Astrocyte of the hippocampus (primary cell): ENCODE measurements at places on chromosomes 3 and 15.

DNA sequence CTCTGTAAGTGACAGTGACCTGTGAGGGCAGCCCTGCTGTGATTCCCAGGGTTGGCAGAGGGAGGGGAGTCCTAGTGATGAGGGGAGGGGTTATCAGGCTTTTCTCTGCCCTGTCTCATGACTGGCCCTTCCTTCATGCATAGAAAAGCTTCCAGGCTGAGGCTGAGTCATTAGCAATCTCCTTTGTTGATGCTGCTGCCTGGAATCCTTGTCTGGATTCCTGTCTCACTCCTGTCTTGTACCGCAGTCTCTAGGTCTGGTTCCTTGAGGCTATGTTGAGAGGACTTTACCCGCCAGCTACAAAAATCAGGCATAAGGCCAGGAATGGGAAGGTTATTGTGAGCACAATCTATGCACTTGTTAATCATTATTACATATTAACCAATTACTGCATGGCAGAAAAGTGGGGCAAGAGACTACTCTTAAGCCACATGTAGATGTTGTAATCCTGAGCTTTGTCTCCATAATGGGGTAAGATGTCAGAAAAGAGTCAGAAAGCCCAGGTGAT, 7.2 kb downstream of the KLHL6 start:
- DNase-seq = peak; percentile 95

GRCh38 chr3:58562498-58562897, 14.7 kb downstream of the FAM107A start:
- DNase-seq = no peak

- DNase-seq = no peak
These were observed 93.0 kb upstream of the SLC25A36 start for GRCh38 chr3:140848666-140849065.

- no peak for DNase-seq
These were observed 21.6 kb downstream of the GADL1 start for GRCh38 chr3:30872879-30873278.

GRCh38 chr3:15094187-15094875, 4.6 kb downstream of the RBSN start:
- DNase-seq = peak; percentile 26

DNA sequence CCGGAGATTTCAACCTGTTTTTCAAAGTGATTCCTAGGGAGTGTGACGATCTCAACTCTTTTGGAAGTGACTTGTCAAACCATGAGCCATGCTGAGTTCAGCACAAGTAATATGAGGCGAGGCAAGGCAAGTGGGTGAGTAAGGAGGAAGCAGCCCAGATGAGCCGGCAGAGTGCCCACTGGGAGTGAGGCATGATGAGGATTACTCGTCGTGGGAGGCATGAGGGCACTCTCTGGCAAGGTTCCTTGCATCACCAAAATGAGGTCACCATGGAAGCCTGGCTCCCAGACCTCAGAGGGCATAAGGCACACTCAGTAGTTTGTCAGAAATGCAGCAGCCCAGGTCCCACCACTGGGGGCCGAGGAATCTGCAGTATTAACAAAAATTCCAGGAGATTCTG, 636.1 kb downstream of the MAGI1 start:
- peak; percentile 88 for DNase-seq

DNA sequence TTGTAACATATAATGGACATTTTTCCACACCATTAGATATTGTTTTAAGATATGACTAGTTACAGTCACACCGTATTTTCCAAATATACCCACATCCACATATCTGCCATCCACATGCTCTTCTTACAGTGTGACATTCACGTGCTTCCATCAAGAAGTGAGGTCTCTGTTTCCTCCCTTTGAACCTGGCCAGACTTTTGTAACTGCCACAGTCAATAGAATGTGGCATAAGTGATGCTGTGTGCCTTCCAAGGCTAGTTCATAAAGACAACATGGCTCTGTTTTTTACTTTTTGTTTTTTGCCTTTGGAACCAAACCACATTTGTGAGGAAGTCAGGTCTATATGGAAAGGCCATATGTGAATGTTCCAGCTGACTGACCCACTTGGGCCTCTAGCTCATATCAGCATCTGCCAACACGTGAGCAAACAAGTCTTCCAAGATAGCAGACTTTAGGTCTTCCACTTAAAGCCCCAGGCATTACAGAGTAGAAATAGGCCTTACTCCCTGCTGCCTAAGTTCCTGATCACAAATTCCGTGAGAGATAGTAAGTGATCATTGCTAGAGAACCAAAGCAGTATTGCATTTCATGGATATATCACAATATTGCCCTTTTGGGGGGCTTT, 27.1 kb downstream of the EIF1B start:
- DNase-seq = no peak

DNA sequence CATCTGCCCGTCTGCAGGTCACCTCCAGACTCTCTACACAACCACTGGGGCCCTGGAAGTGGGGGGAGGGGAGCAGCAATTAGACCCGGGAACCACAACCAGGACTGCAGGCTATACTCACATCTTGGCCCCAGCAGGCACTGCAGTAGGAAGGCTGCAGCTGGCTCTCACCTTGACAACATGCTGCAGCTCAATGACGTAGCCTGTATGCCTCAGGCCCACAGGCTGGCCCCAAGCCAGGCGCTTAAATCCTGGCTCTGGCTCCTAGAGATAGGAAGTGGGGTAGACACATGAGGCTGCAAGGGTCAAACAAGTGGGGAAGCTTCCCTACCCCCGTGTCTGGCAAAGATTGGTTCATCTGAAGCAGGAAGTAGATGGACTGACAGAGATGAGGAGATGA, 4.6 kb upstream of the QRICH1 start:
- peak; percentile 32 for DNase-seq

DNA sequence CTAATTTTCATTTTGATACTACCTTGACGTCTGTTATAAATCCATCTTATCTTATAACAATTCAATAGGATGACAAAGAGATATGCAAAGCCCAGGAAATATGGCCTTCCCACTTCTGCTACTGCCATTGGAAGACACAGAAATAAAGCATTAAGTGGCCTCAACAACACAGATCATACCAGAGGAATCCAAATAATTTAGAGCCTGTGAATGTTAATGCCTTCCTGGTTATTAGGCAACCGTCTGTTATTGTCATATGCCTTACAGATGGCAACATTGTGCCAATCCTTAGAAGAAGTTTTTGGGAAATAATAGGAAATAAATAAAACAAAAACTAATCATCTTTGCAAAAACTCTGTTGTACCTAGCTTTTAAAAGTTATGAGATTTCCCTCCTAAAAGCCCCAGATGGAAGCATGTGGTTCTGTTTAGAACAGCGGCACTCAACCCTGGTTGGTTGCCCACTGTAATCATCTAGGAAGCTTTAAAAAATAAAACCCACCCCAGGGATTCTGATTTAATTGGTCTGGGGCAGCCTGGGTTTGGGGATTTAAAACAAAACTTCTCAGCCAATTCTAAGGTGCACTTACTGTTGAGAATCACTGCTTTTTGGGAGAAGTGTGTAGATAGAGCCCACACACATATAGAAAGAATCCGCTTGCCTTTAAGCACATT, 704.8 kb upstream of the CFAP20DC start:
- DNase-seq = no peak

DNA sequence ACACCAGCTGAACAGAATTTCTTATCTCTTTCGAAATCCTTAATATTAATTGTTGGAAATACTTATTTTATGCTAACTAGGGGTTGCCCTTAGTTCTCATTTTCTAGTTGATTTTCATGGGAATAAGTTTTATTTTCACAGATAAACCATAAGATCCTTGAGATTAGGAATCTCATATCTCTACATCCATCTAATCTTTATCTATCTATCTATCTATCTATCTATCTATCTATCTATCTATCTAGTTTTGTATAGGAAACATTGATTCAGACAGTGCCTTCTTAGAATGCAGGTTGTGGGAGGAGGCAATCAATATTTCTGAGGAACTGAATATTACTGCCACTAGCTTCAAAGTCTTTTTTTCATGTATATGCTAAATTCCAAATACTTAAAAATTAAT, 3.5 kb upstream of the KBTBD8 start:
- no peak for DNase-seq

- DNase-seq = no peak
These were observed 79.8 kb upstream of the IQSEC1 start for GRCh38 chr3:13152826-13153710.

DNA sequence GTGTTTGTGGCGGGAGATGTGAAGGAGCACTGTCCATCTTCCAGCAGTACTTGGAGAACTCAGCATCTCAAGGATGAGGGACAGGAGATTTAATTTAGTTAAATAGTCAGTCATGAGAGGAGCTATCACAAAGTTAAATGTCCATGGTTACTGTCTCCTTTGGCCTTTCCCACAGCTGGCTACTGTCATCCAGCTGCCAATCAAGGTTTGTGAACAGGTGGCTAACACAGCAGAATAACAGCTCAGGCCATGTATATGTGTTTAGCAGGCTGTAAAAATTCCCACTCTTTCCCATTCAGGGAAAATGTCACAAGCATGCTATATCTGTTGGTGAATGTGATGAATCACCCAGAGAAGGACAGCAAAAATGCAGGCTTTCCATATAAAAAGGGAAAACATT, 120.5 kb downstream of the TMEM108 start:
- DNase-seq = no peak

DNA sequence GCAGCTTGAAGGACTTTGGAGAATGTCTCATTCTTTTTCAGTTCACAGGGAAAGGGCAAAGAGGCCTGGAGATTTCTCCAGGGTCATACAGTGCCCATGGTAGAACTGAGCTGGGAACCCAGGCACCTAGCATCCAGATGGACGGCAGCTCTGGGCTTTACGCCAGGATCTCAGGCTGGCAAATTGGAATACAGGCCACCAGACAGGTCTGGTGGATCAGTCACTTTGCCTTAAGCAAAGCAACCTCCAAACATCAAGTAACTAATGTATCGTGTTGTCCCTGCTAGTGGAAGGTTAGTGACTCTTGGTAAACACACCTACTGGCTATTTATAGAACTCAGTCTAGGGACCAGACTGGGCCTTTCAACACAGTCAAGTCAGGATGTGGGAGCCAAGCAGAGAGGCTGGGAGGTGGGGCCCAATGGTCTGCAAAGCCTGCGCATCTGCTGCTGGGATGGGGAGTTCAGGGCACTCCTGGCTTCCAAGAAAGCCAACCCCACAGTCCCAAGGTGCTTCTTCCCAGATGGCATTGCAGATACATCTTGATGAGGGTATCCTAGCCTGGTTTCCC, 30.2 kb downstream of the RPLP1 start:
- no peak for DNase-seq

DNA sequence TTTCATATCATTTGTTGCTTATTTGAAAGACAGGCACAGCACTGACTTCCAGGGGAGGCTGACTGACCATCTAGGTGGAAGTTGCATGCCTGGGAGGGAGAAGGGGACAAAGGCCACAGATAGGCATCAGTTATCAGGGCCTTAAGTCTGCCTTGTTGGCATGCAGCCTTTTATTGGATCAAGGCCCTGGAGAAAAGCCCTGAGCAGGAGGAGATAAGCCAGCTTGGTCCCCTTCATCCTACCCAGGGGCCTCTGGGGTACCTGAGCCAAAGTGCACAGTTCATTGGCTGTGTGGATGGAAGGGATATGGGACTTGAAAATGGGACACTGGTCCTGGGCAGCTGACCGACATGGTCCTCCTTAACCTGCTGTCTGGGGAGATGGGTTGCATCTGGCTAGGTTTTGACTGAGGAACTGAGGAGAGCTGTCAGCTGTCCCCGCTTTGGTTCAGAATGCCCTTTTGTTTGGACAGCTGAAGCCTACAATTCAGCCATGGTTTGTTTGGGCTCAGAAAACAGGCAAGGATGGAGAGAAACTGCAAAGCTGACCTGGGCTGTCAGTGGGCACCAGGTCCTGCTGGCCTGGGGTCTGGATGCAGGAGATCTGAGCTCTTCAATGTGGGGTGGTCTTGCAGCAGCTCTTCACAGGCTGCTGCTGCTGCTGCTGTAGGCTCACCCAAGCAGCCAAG, 60.0 kb downstream of the FLNB start:
- no peak for DNase-seq

GRCh38 chr3:69193749-69194148, 71.4 kb upstream of the LMOD3 start:
- no peak for DNase-seq

GRCh38 chr15:27441120-27441519, 470.1 kb downstream of the GABRG3 start:
- DNase-seq = no peak

DNA sequence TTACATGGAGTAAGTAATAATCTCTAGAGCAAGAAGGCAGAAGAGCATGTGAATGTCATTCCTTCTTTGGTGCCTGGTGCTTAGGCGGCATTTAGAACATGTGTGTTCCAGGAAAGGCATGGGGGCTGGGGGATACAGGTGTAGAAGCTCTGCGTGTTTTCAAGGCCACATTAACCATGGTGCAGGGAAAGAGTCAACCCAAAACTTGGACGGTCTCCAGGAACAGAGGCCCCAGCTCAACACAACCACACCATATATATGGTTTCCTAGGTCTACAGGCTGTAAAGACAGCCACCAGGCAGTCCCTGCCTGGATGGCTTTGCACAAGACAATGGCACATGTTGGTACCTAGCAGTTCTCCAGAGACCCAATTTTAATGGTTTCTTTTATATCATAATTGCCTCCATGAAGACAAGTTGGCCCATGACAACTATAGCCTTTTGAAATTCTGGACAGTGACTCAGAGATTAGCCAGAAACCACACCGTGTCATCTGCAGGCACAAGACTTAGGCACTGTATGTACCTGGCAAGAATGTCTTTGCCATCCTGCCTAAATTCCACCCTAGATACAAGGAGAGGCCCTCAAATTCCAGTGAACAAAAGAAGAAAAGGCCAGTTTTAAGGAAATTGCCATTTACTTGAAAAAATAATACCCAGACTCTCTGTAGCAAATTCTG, 25.0 kb upstream of the DGKG start:
- DNase-seq = no peak

- DNase-seq = no peak
These were observed 164.7 kb downstream of the SV2B start for GRCh38 chr15:91264651-91265351.

GRCh38 chr3:88318067-88318466, 168.3 kb downstream of the C3orf38 start:
- no peak for DNase-seq

- DNase-seq = peak; percentile 47
These were observed 989 bp downstream of the GNB4 start for GRCh38 chr3:179450261-179450701.

- DNase-seq = no peak
These were observed 30.8 kb downstream of the CRYGS start for GRCh38 chr3:186513386-186513785.

- DNase-seq = no peak
These were observed 17.9 kb upstream of the NRROS start for GRCh38 chr3:196621611-196622010.

- DNase-seq = no peak
These were observed 7.8 kb downstream of the ATP6V1A start for GRCh38 chr3:113754494-113755159.

DNA sequence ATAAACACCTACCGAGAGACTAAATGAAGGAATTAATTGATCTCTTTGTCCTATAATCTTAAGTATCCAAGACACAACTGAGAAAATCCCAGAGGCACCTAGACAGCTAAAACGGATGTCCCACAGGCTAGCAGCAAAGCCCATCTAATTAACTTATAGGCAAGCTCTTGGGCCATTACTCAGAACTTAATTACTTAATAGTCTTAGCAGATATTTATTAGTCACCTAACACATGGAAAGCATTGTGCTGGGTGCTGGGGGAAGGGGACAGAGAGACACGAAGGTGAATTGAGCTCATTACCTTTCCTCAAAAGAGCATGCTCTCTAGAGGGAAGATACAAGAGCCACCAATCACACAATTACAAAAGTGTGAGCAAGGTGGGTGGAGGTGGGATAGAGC, 189.8 kb upstream of the PROK2 start:
- no peak for DNase-seq
